Fibroblast of the aortic adventitia (primary cell): ENCODE measurements at places on chromosomes 3 and 15. TPM values are rescaled to one million over a fixed set of nuclear protein-coding genes. Genes with fewer than 3 reads are reported as not detected.

DNA sequence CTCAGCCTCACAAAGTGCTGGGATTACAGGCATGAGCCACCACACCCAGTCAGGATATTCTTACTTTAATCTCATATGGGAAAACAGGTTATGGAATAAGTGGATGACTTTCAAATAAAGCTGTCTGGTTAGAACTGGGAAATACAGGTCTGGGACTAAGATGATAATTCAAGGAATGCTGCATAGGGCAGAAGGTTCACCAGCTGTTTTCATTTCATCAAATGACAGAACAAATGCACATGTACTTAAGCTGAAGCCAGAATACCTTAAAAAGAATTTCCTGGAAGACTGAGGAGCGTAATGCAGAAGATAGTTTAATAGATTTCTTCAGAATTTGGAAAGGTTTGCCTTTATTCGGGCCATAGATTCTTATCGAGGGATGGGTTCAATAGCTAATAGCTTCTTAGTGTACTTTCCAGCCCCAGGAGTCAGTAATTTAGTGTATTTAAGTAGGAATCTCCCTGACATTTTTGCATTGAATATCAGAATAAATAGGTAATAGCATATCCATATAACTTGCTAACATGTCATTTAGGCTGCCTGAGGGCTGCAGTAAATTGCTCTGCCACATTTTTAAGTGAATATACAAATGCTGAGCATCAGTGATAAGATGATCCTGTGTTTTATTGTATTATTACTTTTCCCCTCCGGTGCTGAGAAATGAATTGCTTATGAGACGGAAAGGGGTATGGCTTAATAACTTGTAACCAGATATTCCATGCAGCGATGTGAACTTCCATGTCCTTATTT, 40.3 kb upstream of the ZNF770 start:
- no peak for DNase-seq

GRCh38 chr3:101778385-101779046, 495 bp upstream of the NXPE3 start:
- DNase-seq = no peak

DNA sequence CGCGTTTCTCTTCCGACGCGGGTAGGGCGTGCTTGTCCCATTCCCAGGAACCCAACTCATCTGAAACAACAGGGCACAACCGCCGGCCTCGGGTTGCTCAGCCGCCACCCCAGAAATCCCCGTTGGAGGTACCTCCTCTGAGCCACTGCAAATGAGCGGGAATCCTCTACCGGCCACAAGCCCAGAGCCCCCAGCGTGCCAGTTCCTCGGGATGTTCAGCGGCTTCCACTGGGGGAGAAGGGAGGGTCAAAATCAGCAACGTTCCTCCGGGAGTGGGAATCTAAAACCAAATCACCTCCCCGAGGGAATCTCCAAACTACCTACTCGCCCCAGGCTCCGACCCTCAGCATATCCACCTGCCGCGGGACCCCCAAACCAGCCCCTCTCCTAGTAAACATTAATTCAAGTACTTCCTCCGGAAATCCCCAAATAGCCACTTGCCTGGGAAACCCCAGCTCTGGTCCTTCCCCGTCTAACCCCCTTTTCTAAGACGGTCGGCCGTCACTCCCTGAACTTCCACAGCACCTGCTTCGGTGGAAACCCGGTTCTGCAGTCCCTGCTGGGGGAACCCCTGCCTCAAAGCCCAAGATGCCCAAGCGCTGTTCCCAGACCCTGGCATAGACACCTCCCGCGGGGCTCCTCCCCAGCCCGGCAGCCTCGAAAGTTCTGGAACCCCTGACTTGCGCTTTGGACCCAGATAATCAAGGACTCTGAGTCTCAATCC, 887 bp downstream of the OXTR start:
- DNase-seq = no peak

GRCh38 chr15:69963385-69963784, 134.3 kb downstream of the TLE3 start:
- DNase-seq = no peak

DNA sequence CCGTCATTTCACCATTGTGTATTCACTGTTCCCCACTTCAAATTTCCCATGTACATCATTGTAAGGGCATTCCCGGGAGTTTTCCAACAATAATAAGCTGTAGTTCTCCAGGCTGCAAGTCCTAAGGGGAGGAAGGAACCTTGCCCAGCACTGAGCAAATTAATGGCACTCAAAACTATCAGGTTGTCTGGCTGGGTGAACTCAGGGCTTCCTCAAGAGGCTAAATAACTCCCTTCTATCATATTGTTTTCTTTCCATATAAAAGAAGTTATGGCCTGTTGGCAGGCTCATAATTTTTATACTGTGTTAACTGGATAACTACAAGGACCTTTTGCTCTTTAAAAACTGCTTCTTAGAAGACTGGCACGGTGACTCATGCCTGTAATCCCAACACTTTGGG, 71.4 kb downstream of the SEMA6D start:
- DNase-seq = no peak

SNTN gene
- not detected in 2 replicates for total RNA-seq

NTRK3 gene
- 7.0 and 19.6 TPM in 2 replicates for total RNA-seq

INKA1 gene
- 4.4 and 9.5 TPM in 2 replicates for total RNA-seq

PDCD10 gene
- 64.8 and 90.7 TPM in 2 replicates for total RNA-seq

COL6A5 gene
- under 0.01 TPM in 1 of 2 replicates, not detected in the other for total RNA-seq

DNA sequence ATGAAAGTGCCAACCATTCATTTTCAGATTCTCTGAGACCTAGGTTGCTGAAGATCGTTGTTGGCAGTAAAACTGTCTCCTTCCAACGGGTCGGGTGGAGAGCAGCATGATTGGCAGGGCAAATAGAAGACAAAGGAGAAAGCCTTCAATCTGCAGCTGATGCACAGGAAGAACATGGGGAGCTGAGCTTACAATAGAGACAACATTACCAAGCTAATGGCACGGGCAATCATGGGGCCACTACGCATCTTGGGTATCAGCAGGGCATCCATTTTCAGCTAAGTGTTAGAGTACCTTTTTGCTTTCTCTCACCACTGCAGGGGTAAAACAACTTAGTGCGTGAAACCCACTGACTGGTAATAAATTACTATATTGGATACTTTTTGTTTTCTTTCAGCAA, 114.8 kb downstream of the WDR72 start:
- no peak for DNase-seq

DNA sequence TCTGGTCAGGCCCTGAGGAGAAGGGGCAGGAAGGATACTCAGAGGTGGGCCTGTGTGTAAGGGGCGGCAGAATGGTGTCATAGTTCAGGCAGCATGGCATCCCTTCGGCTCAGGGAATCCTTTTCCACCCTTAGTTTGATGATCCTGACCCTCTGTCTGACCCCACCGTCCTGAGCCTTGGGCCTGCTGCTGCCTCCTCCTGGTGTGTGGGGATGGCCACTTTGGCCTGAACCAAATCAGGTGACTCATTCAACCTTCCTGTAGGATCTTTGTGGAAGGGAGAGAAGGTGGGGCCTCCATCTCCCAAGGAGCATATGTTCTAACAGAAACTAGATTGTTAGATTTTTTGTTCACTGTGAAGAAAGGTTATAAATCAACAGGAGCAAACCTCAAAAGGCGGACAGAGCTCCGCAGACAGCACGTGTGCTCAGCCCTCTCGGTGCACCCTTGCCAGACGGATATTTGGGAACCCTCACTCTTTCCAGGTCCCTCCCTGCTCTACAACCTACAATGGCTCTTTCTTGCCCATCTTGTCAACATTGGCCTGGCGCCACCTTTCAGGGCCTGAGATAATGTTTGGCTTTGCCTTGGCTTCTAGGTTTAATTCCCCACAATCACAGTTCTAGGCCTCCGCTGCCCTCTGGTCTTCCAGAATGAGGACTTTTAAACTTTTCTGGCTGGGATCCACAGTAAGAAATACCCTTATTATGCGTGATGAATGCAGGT, 21.7 kb downstream of the THSD4 start:
- DNase-seq = peak; percentile 44

DNA sequence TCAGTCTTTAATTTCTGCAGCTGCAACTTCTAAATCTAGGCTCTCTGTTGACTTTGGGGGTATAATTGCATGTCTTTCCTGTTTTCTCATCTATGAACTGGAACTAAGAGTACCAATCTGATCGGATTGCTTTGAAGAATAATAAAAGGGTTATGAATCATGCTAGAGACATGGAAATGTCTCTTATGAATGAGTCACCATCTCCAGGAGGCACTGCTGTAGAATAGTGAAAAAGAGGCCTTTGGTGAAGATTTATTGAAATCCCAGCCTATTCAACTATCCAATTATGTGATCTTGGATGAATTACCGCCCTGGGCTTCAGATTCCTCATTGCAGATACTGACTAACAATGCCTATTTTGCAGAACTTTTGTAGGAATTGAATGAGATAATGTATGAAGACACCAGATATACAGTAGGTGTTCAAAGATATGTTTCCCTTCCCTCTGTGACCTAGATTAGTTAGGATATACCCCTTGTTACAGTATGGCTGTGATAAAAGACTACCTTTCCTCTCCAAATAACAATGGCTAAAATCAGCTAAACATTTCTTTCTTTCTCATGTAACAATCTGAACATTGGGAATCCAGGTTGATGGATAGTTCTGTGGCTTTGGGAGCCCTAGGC, 11.5 kb upstream of the CMTM8 start:
- DNase-seq = peak; percentile 50

CCRL2 gene
- total RNA-seq = 0.54 TPM in 1 of 2 replicates, not detected in the other

IL20RB gene
- total RNA-seq = 3.9 and 4.6 TPM in 2 replicates

SLC2A2 gene
- total RNA-seq = not detected in 2 replicates

- DNase-seq = peak; percentile 19
Observed at GRCh38 chr3:183027276-183027675, 46.9 kb upstream of the DCUN1D1 start.

- peak; percentile 38 for DNase-seq
Observed at GRCh38 chr3:123535580-123535979, 49.3 kb downstream of the HACD2 start.

DNA sequence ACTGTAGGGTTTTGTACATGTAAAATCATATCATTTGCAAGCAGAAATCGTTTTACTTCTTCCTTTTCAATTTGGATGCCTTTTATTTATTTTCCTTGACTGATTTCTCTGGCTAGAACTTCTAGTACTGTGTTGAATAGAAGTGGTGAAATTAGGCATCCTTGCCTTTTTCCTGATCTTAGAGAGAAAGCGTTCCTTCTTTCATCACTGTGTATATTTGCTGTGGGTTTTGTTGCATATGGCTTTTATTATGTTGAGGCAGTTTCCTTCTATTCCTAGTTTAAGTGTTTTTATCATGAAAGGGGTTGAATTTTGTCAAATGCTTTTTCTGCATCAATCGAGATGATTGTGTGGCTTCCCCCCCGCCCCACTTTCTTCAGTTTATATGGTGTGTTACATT, 140.9 kb downstream of the ATG7 start:
- DNase-seq = no peak

CNTN6 gene
- 1.3 TPM in 1 of 2 replicates, not detected in the other for total RNA-seq

DNA sequence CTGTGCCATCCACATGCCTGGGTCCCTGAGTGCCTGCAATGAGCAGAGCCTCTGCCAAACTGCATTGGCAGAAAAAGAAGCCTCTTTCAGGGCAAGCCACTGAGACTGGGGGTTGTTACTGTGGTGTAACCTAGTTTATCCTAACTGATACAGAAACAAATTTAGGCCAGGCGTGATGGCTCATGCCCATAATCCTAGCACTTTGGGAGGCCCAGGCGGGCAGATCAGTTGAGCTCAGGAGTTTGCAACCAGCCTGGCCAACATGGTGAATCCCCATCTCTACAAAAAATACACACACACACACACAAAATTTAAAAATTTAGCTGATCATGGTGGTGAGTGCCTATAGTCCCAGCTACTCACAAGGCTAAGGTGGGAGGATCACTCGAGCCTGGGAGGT, 221.6 kb downstream of the TBC1D2B start:
- DNase-seq = no peak

DNA sequence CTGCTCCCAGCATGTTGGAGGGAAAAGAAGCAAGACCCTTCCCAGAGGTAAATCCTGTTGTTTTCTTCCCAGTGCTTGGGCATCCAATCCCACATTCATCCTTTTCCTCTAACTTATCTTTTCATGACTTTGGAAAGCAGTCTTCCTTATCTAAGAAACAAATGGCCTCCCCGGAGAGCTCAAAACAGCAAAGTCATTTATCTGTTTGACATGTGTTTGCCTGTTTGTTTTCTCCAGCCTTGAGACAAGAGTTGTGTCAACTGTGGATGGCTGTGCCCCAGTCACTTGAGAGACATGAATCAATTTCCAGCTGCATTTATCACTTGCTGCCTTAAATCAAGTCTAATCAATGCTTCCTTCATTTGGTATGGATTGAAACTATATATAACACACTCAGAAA, 103.9 kb downstream of the SHQ1 start:
- no peak for DNase-seq

NCKIPSD gene
- total RNA-seq = 8.1 and 20.0 TPM in 2 replicates

ETFA gene
- total RNA-seq = 56.1 and 87.8 TPM in 2 replicates

- peak; percentile 24 for DNase-seq
Observed at GRCh38 chr3:167406876-167407492, 26.9 kb upstream of the ZBBX start.

DNA sequence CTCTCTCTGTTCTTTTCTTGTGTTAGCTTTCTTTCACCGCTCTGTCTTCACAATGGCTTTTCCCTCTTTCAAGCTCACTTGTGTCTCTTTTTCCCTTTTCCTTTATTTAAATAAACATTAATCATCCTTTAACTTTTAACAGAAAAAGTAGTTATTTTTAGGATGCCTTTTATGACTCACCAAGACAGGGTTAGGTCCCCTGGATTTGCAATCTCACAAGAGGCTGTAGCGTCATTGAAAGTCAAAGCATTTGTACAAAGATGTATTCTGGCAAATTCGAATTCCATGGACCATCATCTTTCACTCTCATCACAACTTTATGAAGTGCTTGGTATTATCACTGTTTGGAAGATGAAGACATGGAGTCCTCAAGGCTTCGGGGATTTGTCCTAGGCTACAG, 34.8 kb upstream of the MCTP2 start:
- no peak for DNase-seq

CPA3 gene
- total RNA-seq = 0.18 and 1.6 TPM in 2 replicates
